Activated CD4-positive, alpha-beta T cell treated with anti-CD3 and anti-CD28 coated beads, Interleukin-2, amount 50 U/mL, for 48 hours (primary cell): ENCODE measurements at places on chromosomes 3 and 15.

DNA sequence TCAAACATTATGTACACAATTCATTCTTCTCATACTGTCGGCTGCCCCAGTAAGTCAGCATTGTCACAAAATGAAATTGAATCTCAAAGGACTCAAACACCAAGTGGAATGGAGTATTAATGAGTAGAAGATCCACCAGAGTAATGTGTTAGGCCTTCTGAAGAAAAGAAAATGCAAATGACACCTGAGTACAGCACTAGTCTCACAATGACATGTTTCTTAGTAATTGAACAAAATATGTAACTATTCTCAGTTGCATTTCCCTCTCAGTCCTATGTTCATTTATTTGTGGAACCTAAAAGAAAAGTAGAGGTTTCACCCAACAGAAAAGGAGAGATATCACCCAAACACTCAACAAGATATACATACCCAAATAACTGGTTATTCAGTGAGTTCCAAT lies 283.9 kb upstream of the THBS1 start:
- DNase-seq = no peak

DNA sequence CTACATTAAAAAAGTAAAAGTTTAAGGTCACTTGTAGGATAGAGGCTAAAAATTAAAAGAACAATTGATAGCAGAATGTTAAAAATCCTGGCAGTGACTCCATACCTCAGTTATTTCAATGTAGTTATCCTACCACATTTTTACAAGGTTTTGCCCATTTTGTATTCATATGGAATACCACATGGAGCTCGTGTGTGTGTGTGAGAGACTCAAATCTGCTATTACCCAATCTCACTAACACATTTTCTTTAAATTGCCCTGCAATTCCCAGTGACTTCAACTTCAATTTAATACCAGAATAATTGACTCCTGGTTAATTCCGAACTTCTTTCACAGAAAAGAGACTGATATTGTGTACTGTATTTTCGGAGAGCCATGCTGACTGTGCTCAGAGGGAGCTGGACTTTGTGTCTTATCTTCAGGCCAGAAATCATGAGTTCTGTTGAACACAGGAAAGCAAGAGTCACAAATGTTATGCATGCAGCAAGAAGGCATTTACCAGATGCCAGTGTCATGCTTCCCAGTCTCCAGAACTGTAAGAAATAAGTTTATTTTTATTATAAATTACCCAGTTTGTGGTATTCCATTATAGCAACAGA lies 529.0 kb upstream of the NECTIN3 start:
- no peak for DNase-seq

GRCh38 chr3:8656240-8656639 lies 11.6 kb upstream of the SSUH2 start:
- no peak for DNase-seq

DNA sequence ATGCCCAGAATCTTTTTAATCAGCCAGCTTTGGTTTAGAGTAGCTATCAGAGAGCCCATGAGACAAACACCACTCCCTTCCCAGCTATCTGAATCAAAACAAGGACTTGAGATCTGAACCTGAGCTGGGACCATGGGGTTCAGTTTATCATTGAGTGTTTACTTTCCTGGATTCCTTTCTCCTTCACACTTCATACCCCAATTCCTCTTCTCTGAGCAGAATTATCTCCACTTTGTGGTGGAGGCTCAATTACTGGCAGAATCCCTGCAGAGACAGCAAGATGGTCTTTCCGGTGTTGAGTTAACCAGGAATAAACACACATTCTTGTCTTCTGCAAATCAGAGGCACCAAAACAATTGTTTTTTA lies 102.4 kb downstream of the RPL22L1 start:
- no peak for DNase-seq

DNA sequence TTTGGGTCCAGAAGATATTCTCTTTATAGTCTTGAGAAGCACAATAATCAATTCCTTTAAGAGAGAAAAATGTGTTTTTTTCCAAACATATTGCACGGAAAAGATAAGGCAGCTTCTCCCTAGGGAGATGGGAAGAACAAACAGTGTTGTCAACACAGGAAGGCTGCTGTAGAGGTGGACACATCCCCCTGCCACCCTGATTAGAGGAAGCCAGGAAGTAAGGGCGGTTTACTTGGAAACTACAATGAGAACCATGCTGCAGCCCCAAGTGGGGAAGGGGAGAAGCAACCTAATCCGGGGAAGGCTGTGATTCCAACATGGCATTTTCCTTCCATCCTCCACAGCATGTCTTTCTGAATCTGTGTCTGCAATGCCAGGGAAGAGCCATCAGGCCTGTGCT lies 256.9 kb upstream of the TGFBR2 start:
- DNase-seq = no peak

DNA sequence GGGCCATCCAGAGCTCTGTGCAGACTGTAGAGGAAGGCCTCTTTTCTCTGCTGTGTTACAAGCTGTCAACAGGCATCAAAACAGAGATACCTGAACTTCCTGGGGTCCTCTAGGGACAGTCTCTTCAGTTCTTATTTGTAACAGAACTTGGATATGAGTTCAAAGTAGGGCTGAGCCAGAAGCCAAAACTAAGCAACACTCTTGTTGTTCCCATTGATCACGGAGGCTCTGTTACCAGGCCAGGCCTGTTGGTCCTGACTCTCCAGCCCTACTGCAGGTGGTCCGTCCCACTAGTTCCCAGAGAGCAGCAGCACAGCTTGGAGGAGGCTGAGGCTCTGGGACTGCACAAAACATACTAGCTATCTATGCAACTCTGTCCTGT lies 13.1 kb upstream of the AHSG start:
- DNase-seq = no peak

DNA sequence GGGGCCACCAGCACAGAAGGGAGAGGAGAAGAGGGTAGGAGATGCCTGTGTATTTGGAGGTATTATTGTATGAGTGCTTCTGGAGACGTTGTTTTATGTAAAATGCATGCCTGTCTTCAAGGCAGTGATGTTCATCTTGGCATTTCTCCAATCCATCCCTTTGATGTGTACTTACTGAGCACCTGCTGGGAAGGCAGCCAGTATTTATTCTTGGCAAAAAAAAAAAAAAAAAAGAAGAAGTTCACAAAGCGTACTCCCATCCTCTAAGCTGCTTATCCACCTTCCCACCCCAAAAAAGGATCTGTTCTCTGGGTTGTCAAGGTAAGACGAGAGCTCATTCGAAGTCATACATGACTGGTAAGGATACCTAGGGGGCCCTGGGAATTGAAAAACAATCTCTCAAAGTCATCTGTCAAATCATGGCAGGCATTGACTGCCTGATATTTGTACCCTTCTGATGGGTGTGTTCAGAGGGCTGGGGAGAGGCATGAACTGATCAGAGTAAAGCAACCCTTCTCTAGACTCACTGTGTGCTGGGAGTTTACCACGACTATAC lies 30.0 kb upstream of the SLC6A1 start:
- no peak for DNase-seq

GRCh38 chr3:194466761-194467356 lies 19.9 kb downstream of the ATP13A3 start:
- DNase-seq = no peak
